ENCODE measurements at places on chromosomes 5 and 9.

- no peak for DNase-seq
These were observed 3.3 kb downstream of the EBF1 start for GRCh38 chr5:159096243-159096923.

GRCh38 chr9:27977931-27978330 lies 404.6 kb upstream of the C9orf72 start:
- DNase-seq, result no peak

- DNase-seq, result no peak
These were observed 2.8 kb downstream of the CKS2 start for GRCh38 chr9:89313842-89314241.

DNA sequence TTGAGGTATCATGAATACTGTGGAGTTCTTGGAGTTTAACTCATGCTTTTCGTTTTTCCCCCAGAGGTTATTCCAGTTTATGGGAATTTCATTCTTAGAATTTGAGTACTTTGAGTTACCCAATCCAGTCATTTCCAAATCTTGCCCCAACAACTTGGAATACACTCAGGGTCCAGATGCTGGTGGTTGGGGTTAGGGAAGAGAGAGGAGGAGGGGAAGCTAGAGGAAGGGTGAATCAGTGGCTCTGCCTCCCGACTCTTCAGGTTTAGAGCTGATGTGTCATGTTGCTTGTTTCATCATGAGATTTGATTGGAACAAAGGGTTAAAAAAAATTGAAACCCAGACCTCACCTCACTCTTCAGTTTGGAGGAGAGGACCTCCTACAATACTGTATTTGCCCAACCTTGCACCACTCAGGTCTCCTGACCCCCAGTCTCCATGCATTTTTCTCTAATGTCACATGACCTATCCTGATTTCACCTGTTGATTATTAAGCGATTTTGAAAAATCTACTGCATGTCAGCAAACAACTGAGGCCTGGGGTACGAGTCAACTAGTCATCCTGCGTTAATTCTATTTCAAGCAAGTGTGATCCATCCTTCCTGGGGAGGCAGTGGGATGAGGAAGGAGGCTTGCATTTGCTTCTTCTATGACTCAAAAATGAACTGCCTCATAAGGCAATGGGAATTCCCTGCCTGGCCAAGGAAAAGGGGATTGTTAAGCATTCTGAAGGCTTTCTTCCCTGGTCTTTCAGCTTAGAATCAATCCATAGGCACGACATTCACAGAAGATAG lies 6.2 kb upstream of the SLC1A3 start:
- no peak for DNase-seq

GRCh38 chr9:87069690-87070089 lies 122.4 kb upstream of the GAS1 start:
- DNase-seq, result no peak

DNA sequence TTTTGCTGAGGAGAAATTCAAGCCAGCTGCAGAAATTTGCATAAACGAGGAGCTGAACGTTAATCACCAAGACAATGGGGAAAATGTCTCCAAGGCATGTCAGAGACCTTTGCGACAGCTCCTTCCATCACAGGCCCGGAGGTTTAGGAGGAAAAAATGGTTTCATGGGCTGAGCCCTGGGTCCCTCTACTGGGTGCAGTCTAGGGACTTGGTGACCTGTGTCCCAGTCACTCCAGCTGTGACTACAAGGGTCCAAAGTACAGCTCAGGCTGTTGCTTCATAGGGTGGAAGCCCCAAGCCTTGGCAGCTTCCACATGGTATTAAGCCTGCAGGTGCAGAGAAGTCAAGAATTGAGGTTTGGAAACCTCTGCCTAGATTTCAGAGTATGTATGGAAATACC lies 207.5 kb downstream of the DENND1A start:
- no peak for DNase-seq

DNA sequence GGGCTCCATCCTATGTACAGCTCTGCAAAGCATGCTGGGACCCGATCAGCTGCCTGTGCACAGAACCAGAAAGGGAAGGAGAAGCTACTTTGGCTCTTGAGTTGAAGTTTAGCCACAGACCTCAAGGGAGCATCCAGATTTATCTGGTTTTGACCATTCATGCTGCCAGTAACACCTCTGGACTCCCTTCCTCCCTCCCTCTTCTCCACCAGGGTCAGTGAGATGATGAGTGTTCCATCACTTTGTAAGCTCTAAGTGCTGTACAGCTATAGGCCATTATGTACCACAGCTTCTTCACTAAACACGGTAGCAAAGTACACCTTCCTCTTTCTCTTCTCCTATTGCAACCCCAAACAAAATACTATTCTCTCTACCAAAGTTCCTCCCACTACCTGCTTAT lies 77.9 kb downstream of the GLIS3 start:
- no peak for DNase-seq

DNA sequence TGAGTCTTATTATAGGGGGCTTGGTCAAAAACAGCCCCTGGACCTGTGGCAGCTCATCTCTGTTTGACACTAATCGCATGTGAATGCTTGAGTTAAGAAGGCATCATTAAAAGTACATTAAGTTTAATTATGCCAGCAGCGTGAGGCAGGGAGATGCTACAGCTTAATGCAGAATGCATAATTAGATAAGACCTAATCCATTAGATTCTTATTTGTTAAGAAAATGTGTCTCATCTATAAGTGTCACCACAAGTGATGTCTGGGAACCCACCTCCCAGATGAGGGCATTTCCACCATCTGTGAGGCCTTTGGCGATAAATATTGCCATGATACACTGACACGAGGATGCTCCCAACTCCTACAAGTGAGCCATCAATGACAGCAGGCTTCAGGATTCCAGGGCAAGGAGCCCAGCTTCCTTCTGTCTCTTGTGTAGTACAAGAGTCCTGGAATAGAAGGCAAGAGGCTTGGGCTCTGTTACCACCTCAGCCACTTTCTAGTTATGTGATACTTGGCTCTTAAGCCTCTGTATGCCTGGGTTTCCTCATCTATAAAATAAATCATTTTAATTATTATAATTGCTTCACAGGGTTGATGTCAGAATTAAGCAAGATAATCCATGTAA lies 202.7 kb downstream of the FAM114A2 start:
- no peak for DNase-seq

DNA sequence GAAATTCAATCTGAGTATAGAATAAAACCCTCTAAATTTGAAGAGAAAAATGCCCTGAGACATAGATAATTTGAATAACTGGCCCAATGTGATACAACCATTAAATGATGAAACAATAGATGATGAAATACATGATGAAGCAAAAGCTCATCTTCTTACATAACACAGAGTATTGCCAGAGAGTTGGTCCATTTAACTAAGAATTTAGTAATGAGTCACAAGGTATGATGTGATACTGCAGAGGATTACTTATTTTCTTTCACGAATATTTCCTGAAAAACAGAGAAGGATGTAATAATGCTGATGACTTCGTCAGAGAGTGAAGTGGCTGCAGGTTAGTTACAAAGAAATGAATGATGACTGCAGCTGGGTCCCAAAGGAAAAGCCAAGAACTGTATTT lies 379.3 kb downstream of the CDH12 start:
- DNase-seq, result no peak

GRCh38 chr5:138583984-138584637 lies 8.9 kb upstream of the HSPA9 start:
- DNase-seq, result no peak

- no peak for DNase-seq
These were observed 1352.0 kb upstream of the CDH9 start for GRCh38 chr5:28390341-28390740.

DNA sequence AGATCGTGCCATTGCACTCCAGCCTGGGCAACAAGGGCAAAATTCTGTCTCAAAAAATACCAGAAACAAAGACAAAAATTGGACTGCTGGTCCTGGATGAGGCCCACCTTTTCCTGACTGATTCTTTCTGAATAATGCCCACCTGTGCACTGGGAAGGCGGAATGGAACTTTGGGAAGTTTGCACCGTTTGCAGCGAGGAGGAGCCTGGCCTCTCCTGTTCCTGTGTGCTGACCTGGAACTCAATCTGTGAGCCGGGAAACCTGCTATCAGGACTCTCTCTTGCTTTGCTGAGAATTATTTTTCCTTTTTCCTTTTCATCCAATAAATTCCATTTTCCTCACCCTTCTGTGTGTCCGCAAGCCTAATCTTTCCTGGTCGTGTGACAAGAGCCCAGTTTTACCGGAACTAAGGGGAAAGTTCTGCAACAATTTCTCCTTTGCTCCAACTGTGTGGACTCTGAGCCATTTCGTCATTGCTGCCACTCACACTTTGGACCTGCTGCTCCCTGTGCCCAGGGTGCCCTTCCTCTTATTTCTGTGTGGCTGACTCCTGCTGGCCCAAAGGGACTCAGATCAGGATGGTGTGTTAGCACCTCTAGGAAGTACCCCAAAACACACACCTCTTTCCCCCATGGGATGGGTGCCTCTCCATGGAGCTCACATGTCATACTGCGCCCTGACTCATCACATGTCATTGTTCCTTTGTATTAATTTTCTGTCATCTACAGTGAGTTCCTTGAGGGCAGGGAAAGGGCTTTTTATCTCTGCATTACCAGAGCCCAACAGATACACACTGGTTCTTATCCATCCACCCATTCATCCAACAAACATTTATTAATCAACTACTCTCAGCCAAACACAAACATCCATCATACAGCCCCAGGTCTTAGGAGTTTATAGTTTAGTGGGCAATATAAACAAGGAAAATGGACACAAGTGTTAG lies 4.7 kb upstream of the GLRX start:
- DNase-seq, result no peak

DNA sequence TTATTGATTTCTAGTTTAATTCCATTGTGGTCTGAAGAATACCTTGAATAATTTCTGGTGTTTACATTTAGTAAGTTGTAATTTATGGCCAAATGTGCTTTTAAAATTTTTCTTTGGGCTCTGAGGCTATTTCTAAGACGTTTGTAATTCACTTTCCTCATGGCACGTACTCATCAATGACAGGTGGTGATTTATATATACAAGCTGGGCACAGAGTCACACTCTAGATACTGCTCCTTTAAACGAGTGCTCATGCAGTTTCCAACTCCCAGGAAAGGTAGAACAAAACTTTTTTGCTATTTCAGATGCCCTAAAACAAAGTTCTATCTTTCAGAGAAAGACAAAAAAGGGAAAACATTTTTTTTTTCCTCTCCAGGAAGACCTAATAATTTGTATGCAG lies 146.9 kb downstream of the AUH start:
- DNase-seq, result no peak

GRCh38 chr9:99092643-99093491 lies 12.0 kb upstream of the TGFBR1 start:
- DNase-seq, result peak; percentile 65

GRCh38 chr5:127515693-127516440 lies 1.6 kb upstream of the PRRC1 start:
- no peak for DNase-seq

DNA sequence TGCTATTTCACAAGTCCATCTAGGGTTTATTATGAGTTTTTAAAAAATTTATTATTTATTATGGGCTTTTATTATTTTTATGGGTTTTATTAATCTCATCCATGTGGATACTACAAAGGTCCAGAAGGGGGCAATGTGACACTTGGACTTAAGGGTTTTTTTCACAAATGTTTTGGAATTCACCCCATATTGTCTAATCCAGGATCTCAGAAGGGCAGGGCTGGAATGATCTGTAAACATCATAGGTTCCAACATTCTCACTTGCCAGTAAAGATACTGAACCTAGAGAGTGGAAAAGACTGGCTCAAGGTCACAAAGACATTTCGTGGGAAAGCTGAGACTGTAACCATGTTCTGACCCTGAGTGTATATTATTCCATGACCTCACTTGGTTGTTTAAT lies 35.6 kb downstream of the NIM1K start:
- DNase-seq, result no peak

- no peak for DNase-seq
These were observed 403.0 kb downstream of the ZNF608 start for GRCh38 chr5:124343451-124343867.

GRCh38 chr5:80967500-80968181 lies 7.5 kb downstream of the RASGRF2 start:
- no peak for DNase-seq

- DNase-seq, result no peak
These were observed 369.8 kb downstream of the TMEM232 start for GRCh38 chr5:110356677-110357076.

- DNase-seq, result no peak
These were observed 21.3 kb downstream of the PWWP2A start for GRCh38 chr5:160097991-160098390.

GRCh38 chr5:131633830-131634229 lies 1.2 kb downstream of the RAPGEF6 start:
- no peak for DNase-seq

- no peak for DNase-seq
These were observed 71.8 kb downstream of the PRR16 start for GRCh38 chr5:120535900-120536299.

GRCh38 chr5:146667633-146668272 lies 151.8 kb upstream of the GPR151 start:
- DNase-seq, result no peak

DNA sequence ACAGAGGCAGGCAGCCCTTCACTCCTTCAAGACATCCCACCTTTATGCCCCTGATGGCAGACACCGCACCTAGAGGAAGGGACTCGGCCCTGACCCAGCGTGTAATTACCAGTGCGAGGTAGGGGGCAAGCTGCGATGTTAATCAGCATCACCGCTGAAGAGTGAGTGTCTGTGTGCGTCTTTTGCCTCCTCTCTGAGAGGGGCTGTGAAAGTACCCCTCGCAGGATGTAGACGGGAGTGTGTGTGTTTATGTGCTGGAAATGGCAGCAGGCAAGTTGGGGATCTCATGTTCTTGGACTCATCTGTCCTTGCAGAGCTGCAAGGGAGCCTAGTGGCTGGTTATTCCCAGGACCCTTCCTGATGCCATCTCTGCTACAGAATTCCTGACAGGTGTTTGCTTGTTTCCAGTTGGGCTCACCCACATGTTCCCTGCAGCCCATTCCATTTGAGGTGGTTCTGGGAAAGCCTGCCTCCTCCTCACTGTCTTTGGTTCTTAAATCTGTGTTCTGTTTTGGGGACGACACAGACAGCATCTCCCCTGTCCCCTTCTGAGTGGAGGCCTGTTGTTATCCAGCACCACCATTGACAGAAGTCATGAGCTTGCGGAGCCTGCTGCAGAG lies 70.5 kb downstream of the ZNF618 start:
- DNase-seq, result no peak

DNA sequence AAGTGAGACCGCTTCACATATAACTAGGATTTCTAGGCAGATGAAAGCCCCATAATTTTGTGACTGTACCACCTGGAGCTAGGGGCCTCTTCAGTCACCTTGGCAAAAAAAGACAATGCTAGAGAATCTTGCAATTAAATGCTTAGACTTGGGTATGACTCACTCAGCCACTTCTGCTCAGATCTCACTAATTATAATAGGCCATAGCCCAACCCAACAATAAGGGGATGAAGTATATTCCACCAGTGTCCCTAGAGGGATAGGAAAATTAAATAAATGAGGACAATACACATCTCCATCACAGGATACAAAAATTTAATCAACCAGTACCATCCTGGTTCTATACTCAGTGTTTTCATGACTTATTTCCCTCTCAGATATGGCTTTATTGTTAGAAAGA lies 1079.9 kb upstream of the C9orf72 start:
- no peak for DNase-seq

DNA sequence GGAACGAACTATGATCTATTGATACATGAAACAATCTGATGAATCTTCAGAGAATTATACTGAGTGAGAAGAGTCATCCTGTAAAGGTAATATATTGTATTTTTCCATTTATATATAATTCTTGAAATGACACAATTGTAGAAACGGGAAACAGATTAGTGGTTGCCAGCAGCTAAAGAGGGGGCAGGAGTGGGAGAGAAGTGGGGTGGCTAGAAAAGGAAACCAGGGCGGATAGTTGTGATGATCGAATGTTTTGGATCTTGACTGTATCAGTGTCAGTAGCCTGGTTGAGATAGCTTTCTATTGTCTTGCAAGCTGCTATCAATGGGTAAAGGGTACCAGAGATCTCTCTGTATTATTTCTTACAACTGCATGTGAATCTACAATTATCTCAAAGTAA lies 17.7 kb upstream of the RAPGEF1 start:
- no peak for DNase-seq

Measured in activated naive CD8-positive, alpha-beta T cell treated with anti-CD3 and anti-CD28 coated beads, Interleukin-2, amount 10 ng/mL, durations not matched to agents 7 days and 5 days (primary cell).